GDM1 (cell line): ENCODE measurements at places on chromosomes 2 and 18.
A peak's percentile ranks its signal among the peaks of the same experiment; 100 is the strongest.

DNA sequence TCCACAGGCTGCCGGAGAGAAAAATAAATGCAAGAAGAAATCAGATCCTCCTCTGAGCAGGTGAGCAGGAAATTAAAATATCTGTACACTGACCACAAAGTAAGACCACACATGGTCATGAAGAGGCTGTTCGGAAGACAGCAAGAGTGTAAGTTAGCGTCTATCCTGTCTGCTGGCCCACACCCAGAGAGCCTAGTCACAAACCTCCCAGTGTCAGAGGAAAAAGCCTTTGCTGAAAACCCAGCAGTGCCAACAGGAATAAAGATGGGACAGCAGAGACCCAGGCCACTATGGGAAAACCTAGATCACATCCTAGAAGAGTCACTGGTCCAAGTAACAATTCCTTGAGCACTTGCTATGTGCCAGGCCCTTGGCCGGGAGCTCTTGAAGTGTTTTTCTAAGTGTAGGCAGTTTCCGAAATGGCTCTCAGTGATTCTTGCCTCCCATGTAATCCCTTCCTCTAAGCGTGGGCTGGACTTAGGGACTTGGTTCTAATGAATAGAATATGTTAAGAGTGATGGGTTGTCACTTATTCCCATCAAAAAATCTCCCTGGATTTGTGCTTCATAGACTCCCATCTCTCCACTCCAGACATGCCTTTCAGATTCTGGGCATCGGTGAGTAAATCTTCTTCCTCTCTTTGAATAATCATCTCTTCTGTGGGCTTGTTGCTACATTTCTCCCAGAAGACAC, 110.9 kb upstream of the PKDCC start:
- no peak for DNase-seq

DNA sequence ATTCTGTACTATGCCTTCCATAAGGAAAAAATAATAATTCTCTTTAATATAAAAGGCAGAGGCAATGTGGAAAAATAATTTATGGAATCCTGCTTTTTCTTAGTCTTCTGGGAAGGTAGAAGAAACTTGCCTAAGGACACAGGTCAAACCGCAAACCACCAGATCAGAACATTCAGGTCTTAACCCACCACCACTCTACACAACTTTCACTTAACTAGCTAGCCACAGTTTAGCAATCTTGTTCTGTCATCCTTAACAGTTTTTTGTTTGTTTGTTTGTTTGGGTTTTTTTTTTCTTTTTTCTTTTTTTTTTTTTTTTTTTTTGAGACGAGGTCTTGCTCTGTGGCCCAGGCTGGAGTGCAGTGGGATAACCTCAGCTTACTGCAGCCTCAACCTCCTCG, 70.6 kb downstream of the ACVR1 start:
- DNase-seq, result no peak

DNA sequence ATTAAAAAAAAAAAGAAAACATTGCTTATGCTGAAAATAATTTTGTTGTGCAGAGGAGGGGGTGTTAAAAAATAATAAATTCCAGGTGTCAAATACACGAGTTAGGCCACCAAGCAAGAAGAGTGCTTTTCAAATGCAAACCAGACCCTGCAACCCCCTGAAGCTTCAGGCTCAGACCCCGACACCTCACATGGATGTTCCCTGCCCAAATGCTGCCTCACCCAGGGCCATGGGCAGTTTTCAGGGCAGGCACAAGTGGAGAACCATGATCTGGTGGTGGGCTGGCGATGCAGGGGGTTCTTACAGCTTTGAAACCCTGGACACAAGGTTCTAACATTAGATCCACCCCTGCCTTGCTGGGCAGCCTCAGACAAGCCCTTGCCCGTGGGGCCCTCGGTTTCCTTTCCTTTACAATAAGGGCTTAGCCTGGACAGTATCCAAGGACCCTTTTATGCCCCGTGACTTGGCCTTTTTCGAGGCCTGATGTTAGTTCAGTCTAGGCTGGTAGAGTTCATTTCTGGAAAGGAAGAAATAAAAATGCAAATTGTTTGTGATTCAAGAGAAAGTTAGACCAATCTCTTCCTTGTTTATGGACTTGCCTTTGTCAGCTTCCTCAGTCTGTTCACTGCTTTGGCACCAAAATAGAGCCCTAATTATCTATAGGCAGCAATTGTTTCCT, 168.7 kb downstream of the DDX1 start:
- DNase-seq, result no peak

DNA sequence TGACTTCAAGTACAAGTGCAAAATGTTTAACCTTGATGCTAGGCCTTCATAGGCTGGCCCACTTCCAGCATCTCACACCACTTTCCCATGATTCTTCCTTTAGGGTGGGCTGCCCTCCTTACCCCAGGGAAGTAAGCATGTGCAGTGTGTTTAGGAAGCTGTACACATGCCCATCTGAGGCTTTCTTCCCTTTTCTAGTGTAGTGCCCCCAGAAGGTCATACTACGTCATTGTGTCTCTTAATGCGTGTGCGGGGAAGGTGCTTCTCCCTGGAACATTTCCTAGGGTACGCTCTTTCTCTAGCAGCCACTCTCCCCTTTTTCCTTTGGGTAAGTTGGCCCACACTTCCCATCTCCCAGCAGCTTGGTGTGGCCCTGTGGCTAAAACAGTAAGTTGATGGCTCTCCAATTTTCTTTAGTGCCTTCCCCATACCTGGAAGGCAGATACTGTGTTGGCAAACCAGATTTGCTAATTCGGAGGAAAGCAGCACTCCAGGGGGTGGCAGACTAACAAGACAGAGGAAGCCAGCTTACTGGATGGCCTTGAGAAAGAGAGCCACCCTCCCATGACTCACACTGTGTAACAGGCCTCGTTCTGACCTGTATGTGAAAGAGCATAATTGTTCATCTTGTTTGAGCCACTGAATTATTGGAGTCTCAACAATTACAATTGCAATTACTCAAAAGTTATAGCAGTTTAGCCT, 1.1 kb upstream of the SULT6B1 start:
- peak; percentile 3 for DNase-seq

- no peak for DNase-seq
Measured at GRCh38 chr18:34893239-34893638, 148.0 kb upstream of the MAPRE2 start.

GRCh38 chr2:241863536-241863954, 4.9 kb upstream of the PDCD1 start:
- no peak for DNase-seq

DNA sequence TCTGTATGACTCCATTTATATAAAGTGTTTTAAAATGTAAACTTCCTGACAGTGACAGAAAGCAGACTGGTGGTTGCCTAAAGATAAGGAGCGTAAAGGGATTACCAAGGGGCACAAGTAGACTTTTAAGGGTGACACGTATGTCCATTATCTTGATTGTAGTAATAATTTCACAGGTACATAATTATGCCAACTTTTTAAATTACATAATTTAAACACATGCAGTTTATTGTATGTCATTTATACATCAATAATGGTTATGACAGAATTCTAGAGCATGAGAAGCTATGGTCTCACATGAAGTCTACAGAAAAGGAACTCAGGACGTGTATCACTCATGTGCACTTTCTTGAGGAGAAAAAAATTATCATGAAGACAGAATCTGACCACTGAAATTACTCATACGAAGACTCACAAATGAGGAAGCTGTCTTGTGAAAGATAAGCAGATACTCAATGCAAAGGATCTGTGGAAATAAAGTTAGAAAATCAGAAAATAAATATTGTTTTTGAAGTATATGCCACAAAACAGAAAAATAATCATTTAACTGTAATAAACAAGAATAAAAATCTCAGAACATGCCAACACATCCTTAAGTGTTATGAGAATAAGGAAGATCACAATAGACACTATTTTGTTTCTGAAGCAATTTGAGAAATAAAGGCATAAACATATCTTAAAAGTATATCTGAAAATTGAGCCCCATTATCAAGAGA, 84.4 kb downstream of the TMEM131 start:
- peak; percentile 19 for DNase-seq

DNA sequence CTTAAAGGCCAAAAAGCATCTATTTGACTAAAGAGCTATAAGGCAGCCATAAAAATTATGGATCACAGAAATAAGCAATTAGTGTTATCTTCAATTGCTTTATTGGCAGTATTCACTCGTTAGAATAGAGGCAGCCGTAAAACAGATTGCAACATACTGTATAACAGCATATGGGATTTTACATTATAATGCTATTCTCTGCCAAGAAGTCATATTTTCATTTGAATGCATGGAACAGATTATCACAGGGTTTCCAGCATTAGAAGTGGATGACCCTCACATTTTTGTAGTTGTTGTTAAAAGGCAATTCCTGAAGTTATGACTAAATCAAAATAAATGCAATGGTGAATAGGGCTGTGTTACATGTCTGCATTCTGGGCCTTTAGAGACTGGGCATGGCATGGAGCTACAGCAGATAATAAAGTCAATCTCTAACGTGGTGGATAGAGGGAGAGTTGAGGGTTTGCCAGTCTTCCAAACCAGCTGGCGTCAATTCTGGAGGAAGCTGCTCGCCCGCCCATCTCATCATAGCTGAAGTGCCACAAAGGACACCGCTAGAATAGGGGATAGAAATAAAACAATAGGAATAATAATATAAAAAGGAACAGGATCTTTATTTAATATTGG, 155.4 kb upstream of the VRK2 start:
- DNase-seq, result no peak

DNA sequence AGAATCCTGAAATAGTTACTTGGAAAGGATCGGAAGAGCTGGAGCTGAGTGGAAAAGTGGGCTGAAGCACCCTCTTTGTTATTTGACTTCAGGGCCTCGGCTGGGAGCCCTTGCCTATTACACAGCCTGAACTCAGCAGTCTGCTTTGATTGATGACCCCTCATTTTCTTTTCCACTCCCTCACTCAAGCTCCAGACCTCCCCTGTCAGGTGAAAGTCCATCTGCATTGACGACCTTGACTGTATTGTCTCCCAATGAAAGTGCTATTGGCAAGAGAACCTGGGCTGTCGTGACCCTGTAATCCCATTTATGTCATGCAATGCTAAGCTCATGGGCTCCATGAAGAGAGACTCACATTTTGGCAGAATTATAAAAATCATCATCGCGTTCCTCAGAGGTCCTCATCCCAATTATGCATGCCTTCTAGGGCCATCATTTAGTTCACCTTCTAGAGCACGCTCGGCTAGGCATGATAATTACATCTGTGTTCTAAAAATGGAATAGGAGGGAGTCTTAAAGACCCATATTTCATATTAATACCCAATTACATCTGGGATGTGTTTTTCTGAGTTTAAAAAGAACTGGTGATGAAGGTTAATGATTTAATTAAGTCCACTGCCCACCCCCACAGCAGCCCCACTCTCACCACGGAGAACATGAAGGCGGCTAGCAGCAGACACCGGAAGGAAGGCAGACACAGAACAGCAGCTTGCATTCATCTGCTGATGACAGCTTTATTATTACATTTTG, 472.5 kb downstream of the PID1 start:
- no peak for DNase-seq

- DNase-seq, result no peak
Measured at GRCh38 chr2:95185197-95185596, 19.6 kb downstream of the ZNF2 start.

DNA sequence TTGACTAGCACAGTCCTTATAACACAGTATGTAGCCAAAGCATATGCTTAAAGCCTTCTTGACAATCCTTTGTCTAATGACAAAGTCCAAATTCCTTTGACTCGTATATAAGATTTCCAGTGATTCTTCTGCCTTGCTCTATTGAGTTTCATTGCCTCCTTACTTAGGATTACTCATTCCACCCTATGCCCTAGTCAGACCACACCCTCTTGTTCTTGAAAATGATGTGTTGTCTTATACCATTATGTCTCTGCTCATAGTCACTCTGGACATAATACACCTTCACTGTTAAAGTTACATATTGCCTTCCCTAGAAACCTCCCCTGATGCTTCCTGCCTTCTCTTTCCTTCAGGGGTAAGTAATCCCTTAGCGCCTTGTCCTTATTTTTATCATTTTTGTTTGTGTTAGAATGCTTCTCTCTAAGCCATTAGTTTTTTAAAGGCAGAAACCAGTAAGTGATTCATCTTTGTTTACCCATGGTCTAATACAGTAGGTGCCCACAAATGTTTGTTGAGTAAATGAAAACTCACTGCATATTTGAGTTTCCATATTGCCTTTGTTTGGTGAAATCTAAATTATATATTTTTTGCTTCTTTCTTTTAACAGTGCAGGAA, 19.3 kb downstream of the GPD2 start:
- DNase-seq, result no peak

DNA sequence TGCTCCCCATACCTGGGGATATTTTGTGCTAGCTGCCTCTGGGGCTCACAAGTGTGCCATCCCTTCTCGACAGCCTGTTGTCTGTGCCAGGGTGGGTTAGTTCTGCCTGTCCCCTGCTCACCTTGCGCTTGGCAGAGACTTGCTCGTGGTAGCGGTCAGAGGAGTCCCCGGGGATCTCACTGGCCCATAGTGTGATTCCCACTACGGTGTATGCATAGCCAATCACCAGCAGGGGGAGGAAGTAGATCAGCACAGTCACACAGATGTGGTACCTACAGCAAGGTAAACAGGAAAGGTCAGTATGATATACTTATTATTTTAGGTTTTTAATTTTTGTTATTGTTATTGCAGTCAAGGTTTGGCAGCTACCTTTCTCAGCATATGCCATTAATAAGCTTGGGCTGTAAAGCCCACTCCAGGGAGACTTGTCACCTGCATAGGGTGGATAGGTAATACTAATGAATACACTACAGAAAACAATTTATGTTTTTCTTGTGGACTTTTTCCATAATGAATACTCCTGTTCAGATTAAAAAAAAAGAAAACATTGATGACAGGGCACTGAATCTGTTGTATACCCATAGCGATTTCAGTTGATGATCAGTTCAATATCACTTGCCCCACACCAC, 95.2 kb downstream of the POLE4 start:
- DNase-seq, result no peak

DNA sequence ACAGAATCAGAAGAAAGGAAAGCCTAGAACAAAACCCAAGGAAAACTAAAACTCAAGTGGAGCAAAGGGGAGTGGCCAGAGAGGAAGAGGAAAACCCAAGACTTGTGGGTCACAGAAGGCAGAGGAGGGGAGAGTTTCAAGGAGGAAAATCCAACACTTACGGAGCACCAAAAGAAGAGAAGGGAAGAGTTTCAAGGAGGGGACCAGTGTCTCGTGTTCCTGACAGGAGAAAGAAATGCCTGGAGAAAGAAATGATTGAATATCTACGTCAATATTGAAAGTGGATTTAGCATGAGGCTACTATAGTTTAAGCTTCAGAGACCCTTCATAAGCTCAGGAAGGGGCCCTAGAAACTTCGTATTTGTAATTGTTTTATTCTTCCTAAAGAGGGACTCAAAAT, 1.4 kb upstream of the MFSD6 start:
- DNase-seq, result no peak

GRCh38 chr2:229126066-229126465, 145.0 kb downstream of the PID1 start:
- no peak for DNase-seq

DNA sequence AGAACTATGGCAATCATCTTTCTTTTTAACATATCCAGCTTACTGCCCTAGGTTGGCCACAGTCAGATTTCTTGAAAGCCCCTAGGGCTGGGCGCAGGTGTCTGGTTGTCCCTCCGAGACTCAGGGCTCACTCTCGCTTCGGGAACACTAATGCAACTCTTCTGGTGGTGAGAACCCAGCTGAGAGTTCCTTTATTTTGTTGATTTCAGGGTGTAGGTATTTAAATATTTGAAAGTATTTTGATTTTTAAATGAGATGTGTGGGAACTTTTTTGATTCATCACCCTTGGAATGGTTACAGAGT, 40.7 kb downstream of the INPP4A start:
- no peak for DNase-seq
